ENCODE measurements at places on chromosomes 3 and 15.

- no peak for DNase-seq
Observed at GRCh38 chr15:65752151-65752700, 39.9 kb downstream of the DENND4A start.

GRCh38 chr15:80953001-80953952, 36.3 kb downstream of the MESD start:
- DNase-seq: no peak

DNA sequence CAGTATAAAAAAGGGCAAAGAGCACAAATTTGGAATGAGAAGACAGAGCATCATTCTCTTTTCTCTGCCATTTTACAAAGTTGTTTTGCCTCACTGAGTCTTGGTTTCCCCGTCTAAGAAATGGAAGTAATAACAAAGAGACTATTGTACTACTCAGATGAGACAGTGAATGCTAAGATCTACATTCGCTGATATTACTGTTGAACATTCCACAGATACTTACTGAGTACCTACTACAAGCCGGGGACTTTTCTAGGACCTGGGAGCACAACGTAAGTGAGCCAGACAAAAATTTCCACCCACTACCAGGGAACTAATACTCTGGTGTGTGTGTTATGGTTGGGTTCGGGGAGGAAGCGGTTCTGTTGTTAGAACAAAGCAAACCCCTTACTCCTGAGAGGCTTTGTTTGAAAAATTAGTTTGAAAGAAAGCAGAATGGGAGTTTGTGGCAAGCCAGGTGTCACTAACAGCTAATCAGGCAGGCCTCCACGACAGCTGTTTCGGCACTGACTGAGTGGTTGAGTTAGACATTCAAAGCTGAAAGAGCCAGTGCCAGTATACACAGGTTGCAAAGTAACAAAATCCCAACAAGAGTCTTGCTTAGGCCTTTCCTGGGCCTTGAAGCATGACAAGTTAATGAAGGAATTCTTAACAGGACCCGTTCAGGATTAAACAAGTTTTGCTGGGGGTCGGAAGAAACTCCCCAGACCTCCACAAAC, 458.3 kb downstream of the EDEM1 start:
- DNase-seq: no peak

GRCh38 chr3:151379083-151379734, 5.3 kb downstream of the P2RY12 start:
- DNase-seq: no peak

DNA sequence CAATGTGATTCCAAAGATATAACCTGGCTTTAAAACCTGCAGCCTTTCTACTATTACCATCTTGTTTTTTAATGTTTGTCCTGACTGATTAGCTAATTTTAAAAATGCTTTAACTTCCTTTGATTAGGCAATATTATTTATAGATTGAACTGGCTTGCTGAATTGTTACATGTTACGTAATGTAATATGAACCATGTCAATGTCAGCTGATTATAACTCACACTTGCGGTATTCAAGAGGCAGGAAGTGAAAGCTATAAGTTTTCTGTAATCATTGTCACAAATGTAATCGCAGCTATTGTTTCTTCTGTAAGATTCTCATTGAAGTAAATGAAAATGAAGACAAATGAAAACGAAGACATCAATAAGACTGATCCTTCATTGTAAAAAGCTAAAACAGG, 146.8 kb downstream of the ROBO2 start:
- no peak for DNase-seq

DNA sequence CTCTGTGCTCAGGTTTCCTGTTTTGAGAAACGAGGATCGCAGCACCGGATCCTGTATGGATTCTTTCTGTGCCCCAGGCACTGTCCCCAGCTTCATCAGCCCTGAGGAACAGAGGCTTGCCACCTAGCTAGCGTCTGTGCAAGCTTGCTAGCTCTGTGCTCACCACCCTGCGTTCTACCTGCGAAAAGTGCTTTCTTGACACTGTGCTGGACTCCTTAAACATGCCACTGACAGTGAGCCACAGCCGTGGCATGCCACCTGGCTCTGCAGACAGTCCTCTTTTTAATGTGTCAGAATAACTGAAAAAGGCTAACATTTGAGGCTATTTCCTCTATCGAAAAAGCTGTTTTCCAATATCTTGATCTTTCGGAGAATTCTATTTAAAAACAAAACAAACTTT, 1.4 kb downstream of the PGPEP1L start:
- DNase-seq: no peak

DNA sequence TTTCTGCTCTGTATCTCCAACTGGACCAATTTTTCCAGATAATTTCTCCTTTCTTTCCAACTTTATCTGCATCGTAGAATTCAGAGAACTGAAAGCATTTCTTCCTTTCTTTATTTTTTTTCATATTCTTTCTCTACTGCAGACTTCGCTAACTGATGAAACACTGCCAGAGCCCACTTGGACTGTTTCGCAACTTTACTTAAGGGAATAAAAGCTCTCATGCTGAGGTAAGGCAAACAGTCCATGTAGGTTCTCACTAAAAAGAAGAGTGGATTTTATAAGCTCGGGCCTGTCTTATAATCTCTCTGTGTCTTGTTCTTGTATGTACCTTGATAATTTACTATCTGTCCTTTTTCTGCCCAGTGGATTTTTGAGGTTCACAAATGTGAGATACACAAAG, 163.5 kb downstream of the CNTN4 start:
- DNase-seq: no peak

DNA sequence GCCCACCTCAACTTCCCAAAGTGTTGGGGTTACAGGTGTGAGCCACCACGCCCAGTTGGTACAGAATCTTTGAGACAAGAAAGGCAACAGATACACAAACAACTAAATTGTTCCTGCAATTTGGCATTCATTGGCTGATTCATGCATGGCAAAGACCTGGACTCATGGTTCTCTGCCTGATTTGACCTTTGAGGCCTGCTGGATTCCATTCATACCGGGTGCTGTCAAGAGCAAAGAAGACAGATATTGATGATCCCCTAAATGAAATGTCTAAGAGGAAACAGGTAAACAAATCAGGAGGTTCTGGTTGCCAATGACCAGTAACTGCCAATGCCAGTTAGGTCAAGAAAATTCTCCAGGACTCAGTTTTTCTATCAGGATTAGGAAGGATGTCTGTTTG, 43.9 kb upstream of the RAD18 start:
- DNase-seq: no peak

- DNase-seq: no peak
Observed at GRCh38 chr3:43207628-43208085, 78.7 kb upstream of the SNRK start.

- DNase-seq: peak; percentile 46
Observed at GRCh38 chr15:84955089-84955848, 26.4 kb upstream of the PDE8A start.

DNA sequence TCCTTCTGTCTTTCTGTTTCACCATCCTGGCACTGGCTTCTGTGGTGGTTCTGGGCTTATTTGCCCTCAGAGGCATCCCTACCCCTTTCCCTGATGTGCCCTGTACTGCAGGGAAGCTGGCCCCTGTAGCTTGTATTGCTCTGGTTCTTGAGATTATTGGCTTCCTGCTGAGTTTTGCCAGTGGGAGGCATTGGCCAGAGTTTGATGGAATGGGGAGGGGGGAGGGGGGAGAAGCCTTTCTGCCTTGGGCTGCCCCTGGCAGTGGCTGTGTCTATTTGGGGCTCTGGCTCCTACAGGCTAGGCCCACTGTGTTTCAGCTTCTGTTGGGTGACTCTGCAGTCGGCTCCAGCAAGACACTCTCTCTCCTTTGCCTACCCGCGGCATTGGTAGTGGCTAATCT, 41.6 kb upstream of the SEMA6D start:
- no peak for DNase-seq

- no peak for DNase-seq
Observed at GRCh38 chr3:131705558-131706051, 202.8 kb upstream of the MRPL3 start.

GRCh38 chr15:63156755-63157117, 541 bp downstream of the RPS27L start:
- no peak for DNase-seq

DNA sequence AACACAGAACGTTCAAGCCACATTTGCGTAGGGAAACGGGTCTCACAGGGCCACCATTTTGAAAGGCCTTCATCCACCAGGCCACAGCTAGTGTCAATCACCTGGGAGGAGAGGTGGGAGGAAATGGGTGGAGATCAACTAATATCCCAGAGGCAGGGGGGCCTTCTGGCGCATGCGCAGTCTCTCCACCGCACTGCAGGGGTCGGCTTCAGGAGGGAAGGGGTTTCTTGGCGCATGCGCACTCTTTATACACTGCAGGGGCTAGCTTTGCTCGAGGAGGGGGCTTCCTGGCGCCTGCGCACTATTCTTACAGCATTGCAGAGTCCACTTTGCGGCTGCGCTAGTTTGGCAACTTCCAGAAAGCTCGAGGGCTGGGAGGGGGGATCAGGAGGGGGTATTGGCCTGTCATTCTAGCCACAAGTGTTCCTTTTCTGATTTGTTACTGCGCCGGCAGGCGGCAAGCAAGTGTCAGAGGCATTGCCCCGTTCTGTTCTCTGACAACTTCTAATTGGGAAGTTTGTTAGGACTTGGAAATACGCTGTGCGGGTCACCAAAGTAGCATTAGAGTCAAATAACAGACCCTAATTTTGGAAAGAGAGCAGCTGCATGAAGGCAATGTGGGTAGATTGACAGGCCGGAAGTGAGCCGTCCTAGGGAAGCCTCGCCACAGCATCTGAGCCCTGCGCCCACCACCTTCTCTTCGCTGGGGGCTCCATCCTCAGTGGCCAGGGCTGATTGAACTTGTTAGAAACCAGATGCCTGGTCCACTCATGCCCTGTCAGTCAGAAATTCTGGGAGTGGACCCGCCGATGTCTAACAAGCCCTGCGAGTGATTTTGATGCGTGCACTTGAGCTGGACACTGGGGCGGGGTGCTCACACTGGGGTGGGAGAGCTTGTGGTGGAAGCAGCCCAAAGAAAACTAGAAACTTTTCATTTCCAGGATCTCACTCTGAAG, 173.5 kb upstream of the NDN start:
- no peak for DNase-seq
